ENCODE measurements at places on chromosomes 3 and 15.

DNA sequence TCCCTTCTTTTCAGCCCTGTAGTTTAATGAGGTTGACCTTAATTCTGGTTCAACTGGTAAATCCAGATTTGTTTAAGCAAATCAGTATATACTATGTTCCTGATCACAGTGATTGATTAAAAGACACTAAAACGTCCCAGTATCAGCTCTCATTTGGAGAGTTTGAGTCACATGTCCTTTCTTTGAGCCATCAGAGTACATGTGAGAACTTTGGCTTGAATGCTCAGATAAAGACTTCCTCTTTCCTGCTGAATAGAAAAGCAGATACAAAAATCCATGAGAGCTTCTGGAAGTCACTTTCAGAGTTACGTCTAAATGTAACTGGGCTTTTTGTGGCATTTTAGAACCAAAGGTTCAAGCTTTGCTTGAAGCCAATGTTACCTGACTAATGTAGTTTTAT lies 341.8 kb upstream of the SATB1 start:
- no peak for DNase-seq

DNA sequence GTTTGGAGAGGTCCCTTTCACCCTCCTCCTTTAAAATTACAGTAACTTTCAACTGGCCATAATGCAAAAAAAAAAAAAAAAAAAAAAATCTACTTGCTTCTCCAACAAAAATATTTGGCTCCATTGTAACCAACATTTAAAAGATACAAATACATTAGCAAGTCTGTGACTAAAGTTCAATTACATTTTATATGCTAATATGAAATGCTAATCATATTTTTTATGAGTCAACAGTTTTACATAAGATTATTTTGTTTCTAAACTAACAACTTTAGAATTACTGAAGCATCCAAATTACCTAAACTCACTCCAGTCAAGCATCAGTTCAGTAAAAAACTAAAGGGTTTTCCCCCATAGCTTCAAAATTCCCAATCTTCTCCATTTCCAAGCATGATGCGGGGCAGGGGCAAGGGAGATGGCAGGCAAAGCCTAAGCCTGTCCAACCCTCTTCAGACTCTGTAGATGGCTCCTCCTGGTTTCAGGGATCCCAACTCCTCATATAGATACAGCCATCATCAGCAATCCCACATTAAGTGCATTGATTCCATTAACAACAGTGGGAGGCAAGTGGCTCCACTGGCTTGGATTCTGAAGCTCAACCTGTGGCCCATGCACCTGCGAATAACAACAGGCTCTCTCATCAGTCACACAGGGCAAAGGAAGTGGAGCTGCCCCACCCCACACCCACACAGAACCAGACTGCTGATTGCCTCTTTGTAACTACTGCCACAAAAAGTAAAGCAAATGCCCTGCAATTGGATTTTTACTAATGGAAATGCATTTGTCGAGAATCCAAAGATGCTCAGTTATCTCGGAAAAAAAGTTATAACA lies 15.0 kb downstream of the SFMBT1 start:
- no peak for DNase-seq

DNA sequence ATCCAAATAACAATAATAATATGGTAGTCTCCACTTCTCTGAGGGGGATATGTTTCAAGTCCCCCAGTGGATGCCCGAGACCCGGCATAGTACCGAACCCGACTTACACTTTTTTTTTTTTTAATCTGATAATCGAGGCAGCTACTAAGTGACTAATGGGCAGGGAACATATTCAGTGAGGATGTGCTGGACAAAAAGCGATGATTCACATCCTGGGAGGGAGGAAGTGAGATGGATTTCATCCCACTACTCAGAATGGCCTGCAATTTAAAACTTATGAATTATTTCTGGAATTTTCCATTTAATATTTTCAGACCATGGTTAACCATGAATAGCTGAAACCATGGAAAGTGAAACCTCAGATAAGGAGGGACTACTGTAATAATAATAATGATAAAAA lies 49.5 kb upstream of the SELENOK start:
- DNase-seq: no peak

- DNase-seq: no peak
Observed at GRCh38 chr15:46251903-46252302, 617.1 kb downstream of the SQOR start.

DNA sequence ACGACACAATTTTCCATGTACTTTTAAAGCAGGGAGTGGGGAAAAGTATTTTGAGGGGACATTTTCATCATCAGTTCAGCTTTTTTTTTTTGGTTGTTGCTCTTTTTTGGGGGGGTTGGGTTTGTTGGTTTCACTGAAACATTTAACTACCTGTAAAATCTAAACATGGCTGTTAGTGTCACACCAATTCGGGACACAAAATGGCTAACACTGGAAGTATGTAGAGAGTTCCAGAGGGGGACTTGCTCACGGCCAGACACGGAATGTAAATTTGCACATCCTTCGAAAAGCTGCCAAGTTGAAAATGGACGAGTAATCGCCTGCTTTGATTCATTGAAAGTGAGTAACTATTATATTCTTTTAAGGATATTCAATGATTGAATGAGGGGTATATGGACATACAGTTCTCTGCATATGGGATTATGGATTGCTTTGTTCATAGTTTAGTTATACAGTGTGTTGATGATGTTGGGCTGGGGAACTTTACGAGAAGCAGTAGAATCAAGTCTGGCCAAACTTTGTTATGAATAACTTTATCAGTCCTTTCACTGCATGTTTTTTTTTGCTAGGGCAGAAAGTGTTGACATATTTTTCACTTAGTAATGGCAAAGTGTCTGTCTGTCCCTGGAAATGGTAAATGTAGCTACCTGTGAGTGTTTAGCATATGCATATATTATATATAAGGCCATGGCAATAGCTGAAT lies 31.5 kb downstream of the MBNL1 start:
- no peak for DNase-seq

DNA sequence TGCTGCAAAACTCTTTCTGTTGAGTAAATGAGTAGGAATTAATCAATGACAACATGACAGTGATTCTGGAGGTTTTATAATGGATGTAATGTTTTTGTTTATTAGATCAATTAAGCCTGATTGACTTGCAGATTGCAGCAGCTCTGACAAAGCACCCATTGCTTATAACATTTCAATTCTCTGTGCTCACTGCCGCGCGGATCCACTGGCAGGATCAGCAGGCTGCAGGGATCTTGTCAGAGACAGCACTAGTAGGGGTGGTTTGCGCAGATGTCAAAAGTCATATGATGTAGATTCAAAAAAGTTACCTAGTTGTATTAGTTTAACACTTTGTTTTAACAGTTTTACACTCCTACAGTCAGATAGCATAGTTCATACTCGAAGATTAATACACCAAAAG lies 93.4 kb downstream of the MBNL1 start:
- peak; percentile 67 for DNase-seq

- no peak for DNase-seq
Observed at GRCh38 chr3:60967141-60967540, 284.1 kb downstream of the FHIT start.

- no peak for DNase-seq
Observed at GRCh38 chr3:129056451-129057173, 4.0 kb upstream of the GP9 start.

DNA sequence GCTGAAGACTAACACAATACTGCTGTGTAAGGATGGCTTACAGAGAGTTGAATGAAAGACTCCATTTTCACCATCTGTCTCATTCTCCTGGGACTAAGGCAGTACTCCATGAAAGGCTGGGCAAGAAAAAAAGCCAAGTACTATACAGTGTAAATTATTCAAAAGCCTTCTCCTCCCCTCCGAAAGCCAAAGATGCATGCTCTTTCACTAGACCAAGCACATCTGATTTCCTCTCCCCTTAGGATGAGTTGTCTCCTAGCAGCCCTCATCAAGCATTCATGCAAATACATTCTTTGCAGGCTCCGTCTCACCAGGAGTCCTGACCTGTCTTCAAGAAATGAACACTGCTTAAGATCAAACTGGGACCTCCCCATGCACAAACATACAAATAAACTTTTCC lies 133.5 kb upstream of the THBS1 start:
- DNase-seq: no peak

- no peak for DNase-seq
Observed at GRCh38 chr15:45347989-45348388, 30.4 kb downstream of the GATM start.

DNA sequence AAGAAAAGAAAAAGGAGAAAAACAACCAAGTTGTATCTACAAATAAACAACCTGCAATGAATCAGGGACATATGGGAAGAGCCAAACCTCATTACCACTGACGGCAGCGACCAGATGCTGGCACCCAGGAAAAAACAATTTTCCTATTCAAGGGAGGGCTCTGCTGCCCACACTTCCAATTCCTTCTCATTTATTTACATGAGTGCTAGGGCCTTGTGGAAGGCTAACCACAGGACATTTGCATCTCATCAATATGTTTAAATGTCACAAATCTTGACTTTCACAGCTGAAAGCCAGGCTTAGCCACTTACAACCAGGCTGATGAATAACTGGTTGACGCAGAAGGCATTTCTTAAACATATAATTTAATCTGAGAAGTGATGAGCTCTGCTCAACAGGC lies 36.0 kb downstream of the RFTN1 start:
- no peak for DNase-seq

GRCh38 chr3:135891121-135891520 lies 74.4 kb upstream of the PPP2R3A start:
- DNase-seq: no peak

DNA sequence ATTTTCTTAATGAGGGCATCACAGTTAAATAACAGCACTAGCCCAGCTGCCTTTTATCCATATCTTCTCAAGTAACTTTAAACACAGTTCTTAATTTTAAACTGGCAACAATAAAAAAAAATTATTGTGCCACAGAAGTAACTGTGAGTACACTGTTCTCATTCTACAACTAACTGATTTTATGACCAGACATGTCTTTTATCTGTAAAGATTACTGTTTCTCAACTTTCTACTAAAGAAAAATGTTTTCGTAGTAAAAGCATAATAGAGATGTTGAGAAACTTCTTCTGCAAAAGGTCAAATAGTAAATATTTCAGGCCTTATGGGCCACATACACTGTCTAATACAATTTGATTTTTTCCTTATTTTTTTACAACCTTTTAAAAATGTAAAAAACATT lies 32.0 kb downstream of the PLOD2 start:
- DNase-seq: no peak

DNA sequence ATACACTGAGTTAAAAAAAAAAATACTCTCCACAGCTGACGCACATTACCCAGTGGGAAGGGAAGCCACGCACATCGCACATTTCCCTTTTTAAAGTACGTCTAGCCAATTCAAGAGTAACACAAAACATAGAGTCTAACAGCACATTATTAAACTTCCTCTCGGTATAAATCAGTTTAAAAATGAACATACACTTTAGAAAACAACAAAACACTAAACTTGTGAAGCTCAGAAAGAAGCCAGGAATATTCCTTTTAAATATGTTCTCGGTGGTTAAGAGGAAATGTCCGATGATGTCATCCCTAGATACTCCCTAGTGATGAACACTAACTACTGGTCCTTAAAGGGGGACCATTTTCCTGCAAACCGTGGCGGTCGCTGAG lies 721 bp downstream of the MYEF2 start:
- DNase-seq: peak; percentile 47

GRCh38 chr3:182592747-182593146 lies 200.6 kb upstream of the ATP11B start:
- DNase-seq: no peak

DNA sequence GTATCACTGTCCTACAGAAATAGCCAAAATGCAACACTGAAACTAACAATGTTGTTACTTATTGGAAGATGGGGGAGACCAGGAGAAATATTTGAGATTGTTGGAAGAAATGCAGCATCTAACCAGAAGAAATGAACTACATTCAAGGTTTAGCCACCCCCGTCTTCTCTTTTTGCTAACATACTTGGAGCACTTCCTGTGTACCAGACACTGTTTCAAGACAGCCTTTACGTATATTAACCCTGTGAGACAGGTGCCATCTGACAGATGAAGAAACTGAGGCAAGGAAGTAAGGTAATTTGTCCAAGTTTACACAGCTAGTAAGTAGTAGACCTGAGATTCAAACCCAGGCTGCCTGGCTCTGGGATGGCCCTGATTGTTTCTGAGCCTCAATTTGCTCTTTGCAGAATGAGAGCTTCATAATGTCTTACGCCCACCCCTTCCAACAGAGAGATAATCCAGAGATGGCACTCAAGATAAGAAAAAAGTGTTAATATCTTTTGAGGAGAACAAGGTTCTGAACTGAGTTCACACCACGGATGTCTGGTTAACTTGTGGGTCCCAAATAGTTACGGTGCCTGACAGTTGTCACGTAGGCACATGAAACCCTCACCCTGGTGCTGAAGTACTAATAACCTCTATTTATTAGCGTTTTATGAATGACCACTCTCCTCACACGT lies 26.1 kb downstream of the RASGRP1 start:
- DNase-seq: no peak

- no peak for DNase-seq
Observed at GRCh38 chr15:98881526-98882520, 125.8 kb downstream of the PGPEP1L start.

DNA sequence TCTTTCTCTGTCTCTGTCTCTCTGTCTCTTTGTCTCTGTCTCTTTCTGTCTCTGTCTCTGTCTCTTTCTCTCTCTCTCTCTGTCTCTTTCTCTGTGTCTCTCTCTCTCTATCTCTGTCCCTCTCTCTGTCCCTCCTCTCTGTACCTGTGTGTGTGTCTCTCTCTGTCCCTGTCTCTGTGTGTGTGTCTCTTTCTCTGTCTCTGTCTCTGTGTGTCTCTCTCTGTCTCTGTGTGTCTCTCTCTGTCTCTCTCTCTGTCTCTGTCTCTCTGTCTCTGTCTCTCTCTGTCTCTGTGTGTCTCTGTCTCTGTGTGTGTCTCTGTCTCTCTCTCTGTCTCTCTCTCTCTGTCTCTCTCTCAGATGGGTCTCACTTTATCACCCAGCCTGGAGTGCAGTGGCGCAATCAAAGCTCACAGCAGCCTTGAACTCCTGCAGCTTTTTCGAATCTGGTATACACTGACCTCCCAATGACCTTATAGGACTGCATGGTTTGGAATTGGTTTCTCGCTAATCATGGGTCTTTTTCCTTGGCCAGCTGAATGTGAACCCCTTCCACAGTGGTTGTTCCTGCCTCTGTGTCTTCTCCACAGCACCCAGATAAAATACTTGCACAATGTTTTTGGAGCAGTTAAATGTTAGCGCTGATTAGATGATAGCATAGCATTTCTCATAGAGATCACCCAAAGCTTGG lies 102.6 kb upstream of the KLHL25 start:
- no peak for DNase-seq

DNA sequence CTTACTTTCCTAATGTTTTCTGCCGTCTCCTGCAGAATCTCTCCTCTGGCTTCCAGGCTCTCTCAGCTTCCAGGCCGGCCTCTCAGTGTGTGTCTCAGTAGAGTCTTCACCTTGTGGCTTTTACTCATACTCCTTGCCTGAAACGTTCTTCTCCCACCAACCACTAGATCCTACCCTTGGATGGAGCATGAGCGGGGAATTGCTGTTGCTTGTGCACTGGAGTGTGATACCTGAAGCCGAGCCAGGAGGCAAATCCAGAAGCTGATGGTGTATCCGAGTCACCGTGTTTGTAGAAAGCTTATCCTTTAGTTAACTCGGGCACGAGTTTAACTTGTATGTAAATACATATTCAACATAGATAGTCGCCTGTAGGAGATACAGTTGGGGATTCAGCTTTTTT lies 285.0 kb upstream of the C2CD4B start:
- no peak for DNase-seq

- DNase-seq: no peak
Observed at GRCh38 chr3:177476495-177476894, 279.2 kb upstream of the TBL1XR1 start.

Measured in head of caudate nucleus (tissue), 42 donors.